M059J (cell line): ENCODE measurements at places on chromosomes 11 and 22.

GRCh38 chr11:74449369-74449931 is 17.9 kb downstream of the KCNE3 start:
- peak; percentile 81 for DNase-seq

GRCh38 chr22:24006914-24007214 is 1.6 kb upstream of the GSTT4 start:
- DNase-seq = no peak

DNA sequence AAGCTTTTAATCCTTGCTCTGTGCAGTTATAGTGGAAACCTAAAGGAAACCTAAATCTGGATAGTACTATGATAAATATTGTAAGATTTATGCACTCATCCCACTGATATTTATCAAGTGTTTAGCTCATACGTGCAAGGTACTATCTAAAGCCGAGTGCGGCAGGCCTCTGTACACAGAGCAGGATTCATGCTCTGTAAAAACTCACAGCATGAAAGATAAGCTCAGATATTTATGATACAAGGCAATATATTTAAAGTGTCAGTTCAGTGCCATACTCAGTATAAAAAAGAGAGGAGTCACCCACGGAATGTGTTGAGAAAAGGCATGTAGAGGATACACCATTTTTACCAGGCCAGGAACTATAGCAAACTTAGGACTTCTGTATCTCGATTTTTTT is 66.2 kb downstream of the MAML2 start:
- no peak for DNase-seq

DNA sequence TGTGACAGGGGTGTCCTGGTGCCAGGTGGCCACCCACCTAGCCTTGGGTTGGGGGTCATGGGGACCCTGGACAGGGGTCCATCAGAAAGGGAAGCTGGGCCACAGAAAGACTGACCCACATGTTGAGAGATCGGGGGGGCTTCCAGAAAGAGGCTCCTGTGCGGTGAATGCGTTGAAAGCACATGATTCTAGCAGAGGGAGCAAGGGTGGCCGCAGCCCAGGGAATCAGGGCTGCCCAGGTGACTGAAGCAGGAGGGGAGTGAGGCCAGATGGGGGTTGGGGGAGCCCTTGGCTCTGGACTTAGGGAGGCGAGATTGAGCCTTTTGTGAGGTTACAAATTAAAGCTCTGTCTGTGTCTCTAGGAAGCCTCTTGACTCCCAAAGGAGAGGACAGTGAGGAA is 80.7 kb downstream of the MORC2 start:
- DNase-seq = no peak

DNA sequence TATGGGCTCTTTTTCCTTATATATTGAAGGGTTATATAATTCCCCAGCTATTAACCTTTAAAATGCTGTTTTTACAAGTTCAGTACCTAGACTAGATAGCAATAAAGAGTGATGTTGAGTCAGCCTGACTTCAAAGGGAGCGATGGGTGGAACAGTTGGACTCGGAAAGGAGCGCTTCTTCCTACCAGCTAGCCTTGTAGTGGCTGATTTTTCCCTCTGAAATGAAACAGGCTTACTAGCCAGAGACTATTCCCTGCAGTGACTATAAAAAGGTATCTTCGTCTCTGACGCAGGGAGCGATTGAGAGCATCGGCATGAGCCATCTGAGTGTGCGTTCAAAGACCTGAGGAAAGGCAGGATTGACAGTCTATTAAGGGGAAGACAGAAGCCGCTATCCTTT is 66.0 kb upstream of the GRAMD1B start:
- DNase-seq = no peak

DNA sequence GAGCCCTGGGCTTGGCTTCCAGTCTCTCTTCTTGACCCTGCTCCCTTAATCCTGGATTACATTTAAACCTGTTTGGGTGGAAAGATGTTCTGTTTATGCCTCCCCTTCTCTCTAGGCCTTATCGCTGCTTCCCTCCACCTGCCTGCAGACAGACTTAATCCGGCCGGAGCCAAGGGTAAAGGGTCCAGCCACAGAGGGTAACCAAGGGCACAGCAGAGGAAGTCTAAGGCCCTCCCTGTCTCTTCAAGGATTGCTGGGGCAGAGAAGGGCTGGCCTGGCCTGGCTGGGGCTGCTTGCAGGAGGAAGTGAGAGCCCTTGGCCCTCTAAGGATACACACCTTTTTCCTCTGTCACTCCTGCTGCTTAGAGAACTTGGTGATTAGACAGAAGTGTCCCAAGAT is 2.1 kb downstream of the GAL3ST3 start:
- no peak for DNase-seq

DNA sequence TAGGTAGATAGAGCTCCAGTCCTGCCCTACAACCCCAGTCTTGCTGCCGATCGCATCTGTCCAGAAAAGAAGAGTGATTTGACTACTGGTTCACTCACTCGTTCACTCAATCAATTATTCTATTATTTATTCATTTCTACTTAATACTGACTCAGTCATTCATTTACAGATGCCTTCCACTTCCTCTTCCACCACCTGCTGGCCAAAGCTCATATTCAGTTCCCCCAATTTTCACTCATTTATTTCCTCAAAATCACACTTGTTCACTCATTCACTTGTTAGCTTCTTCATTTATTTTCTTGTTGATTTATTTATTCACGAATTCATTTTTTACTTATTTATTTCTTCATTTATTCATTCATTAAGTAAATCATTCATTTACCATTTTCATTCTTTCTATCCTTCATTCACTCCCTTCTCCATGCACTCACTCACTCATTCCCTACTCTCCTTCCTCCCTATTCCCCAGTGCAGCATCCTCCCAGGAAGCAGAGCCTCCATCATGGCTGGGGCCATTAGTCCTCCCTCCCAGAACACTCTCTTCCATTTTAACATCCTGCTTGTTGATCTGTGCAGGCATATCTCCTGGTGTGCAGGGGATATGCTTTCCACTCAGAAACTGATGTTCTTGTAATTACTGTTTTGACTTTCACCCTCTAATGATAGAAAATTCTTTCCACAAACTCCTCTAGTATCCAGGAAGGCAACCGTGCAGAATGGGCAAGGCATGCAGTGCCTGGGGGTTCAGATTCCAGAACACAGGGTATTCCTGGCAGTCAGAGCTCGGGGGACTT is 281.0 kb downstream of the TENM4 start:
- DNase-seq = no peak

DNA sequence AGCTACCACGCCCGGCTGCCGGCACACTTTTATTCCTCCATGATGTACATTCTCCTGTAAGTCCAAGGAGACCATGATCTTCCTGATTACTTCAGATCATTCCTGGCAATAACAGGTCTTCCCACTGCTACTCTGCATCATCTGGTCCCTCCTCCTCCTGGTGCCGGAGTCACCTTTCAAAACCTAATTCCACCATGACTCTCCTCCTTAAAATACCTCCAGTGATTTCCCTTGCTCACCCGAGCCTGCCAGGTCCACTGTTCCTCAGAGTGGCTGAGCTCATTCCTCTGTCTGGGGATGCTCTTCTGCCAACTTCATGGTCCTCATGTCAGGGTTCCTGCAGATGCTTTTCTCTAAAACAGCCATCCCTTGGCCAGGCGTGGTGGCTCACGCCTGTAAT is 3.9 kb upstream of the LTBP3 start:
- no peak for DNase-seq

DNA sequence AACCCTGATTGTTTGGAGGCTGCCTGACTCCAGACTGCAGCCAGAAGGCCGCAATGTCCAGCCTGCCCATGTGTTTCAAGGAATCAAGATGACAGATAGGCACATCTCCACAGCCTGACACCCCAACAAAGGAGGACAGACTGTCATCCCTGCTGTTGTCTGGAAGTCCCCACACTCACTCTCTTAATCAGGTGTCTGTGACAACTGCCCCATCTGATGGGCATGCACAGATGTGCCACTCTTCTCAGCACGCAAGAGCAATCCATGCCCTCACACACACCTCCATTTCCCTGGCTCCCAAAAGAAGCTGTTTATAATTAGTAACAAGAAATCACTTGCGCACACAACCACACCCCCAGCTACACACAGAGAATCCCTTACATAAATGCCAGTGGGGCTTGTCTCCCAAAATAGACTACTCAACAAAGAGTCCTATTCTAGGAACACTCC is 117.6 kb downstream of the C11orf58 start:
- DNase-seq = no peak

DNA sequence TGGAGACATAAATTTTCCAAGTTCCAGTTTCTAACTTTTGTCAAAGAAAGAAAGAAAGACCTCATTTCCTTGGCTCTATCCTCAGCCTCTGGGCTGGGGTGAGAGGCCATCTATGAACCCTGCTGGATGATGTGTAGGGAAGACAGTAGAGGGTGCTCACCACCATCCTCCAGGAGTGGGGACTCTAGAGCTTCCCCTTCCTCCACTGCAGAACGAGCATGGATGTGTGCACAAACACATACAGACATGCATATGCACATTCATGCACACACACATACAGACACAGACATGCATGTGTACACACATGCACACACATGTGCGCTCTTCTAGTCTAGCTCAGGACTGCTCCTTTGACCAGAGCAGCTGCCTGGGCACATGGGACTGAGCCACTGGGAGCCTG is 565.8 kb downstream of the BUD13 start:
- no peak for DNase-seq

- no peak for DNase-seq
These were observed 6.8 kb downstream of the BID start for GRCh38 chr22:17767233-17768065.

GRCh38 chr22:21780259-21780658 is 44.7 kb upstream of the YPEL1 start:
- DNase-seq = no peak

DNA sequence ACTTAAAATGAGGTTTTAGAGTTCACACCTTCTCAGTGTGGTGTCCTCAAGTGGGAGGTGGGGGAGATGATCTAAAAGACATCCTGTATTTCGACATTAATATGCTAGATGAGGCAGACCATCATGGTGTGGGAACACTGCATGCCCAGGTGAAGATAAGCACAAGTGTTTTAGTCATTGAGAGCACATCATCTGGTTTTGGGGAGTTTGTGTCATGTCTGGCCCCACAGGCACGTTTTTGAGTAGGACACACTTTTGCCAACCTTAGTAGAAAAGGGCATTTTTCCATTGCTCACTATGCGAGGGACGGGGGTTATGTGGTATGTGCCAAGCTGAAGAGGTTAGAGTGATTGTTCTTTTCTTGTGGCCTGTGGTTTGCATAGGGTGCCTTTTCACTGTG is 189.3 kb downstream of the DBX1 start:
- peak; percentile 9 for DNase-seq

GRCh38 chr22:36383110-36383581 is 4.6 kb downstream of the MYH9 start:
- peak; percentile 95 for DNase-seq
